ENCODE measurements at places on chromosomes 13 and 19. TPM values are rescaled to one million over a fixed set of nuclear protein-coding genes. Genes with fewer than 3 reads are reported as not detected.

- DNase-seq: no peak
These were observed 30.4 kb upstream of the SLC1A5 start for GRCh38 chr19:46818812-46819211.

DNA sequence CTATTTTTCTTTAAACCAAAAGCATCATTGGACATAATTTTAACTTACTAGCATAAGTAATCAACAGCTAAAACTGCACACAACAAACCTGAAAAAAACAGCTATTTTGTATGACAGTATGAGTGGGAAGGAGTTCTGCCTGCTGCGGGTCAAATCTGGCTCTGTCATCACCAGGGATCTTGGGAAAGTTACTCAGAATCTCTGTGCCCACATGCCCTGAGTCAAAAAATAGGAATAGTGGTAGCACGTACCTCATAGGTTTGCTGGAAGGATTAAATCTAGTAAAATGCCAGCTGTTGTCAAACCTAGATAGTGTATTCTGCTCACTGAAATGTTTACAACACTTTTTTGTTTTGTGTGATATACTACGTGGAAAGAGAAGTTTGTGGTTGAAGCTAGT, 1.1 kb downstream of the CLN5 start:
- DNase-seq: no peak

DNA sequence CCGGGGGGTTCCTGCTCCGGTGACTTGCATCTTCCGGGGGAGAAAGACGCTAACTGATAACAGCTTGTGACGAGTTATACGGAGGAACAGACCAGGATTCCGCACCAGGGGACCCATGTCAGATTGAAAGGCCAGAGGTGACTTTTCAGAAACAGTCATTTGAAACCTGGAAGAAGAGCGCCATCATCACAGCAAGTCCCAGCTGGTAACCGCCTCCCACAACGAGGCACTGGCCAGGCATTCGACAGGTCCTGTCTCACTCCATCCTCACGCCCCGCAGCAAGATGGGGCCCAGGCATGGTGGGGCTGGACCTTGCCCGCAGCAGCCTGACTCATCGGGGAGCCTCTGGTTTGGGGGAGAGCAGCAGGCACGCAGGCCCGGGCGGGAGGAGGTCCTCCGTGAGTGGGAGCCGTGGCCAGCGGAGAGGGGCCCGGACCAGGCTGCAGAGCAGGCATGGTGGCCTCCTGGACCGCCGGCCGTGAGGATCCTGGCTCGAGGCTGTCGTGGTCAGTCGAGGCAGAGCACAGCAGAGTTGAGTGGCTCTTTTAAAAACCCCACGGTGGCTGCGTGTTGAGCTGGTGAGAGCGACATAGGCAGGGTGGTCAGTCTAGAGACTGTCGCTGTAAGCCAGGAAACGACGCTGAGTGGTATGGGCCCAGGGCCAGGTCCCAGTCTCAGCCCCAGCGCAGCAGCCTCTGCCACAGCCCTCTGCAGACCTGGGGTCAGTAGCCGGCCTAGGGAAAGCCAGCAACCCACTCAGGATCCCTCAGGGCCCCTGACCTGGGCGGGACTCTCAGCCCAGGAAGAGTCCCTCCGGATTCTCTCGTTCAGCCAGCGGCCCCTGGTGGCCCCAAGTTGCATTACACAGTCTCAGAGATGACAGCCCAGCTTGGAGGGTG, 94.9 kb upstream of the MCF2L start:
- peak; percentile 52 for DNase-seq

DNA sequence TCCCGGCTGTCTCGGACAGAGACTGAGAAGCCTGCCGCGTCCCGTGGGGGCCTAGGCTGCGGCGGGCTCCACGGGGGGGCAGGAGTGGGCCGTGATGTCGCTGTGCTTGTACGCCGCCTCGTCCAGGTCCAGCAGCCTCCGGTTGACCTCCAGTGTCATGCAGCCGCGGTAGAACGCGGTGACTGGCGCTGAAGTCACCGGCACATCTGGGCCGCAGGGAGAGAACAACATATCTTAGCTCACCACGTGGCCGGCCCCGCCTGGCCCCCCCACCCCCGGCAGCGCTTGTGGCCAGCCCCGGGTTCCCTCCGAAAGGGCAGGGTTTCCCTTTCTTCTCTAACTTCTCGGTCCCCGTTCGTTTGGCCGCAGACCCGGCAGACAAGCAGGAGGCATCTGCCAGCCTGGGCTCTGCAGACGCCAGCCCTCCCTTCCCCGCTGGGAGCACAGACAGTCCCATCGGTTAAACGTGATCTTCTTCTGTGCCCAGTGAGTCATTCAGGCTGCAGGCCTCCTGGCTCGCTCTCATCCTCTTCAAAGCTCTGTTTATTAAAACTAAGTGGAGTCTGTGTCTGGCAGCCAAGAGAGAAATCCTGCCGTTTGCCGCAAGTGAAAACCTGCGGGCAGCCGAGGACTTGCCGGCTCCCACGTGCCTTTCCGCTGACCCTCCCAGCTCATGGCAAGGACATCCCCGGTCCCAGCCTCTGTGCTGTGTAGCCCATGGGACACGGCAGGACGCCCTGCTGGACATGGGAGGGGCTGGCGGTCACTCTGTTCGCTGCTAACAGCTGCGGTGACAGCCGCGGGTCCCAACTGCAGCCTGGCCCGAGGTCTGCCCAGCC, 42.8 kb downstream of the GAS6 start:
- DNase-seq: no peak

DNA sequence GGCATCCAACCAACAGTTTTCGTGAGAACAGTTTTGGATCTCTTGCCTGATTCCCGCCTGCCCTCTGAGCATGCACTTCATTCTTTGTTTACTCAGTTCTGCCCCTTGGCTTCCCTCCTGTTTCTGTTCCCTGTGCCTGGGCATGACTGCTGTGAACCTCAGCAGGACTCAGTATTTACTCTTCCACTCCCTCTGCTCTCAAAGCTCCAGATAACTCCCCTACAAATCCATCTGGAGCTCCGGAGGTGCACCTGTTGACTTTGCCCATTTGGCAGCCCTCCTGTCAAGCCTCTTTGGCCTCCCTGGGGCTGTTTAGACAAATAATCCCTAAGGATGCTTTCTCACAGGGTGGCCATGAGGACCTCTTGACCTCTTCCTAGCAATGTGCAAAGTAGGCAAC, 34.2 kb upstream of the ARGLU1 start:
- DNase-seq: no peak

- DNase-seq: no peak
These were observed 529.8 kb upstream of the NBEA start for GRCh38 chr13:34412295-34412694.

DNA sequence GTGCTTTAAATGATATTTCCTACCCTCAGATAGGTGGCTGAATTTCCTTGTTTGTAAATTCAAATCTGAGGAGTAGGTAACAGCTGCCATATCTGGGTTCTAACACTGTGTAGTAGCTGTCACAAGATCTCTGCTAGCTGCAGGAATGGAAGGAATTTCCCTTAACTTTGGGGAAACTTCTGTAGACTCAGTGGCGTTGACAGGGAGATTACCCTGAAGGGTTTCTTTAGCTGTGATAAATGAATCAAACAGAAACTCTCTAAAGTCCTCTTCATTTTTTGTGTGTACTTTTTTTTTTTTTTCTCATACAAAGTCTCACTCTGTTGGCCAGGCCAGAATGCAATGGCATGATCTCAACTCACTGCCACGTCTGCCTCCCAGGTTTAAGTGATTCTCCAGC, 5.3 kb upstream of the EPSTI1 start:
- no peak for DNase-seq

- DNase-seq: no peak
These were observed 5.5 kb downstream of the IRS2 start for GRCh38 chr13:109780845-109781383.

- no peak for DNase-seq
These were observed 54.3 kb downstream of the MAP4K1 start for GRCh38 chr19:38563475-38563874.

GRCh38 chr19:32404933-32405430, 588 bp upstream of the DPY19L3 start:
- peak; percentile 55 for DNase-seq

NUP62 gene
- 62.2 TPM for polyA plus RNA-seq

GRCh38 chr19:2132191-2132590, 19.2 kb downstream of the AP3D1 start:
- no peak for DNase-seq

Data from CD14-positive monocyte (primary cell).